Mucosa of descending colon (tissue), 3 donors: ENCODE measurements at places on chromosomes 2 and 18. TPM values are rescaled to one million over a fixed set of nuclear protein-coding genes. Genes with fewer than 3 reads are reported as not detected.

Gene CYRIA
- 3.5 TPM for total RNA-seq

Gene RGPD4
- 0.10 TPM for total RNA-seq

Gene SATB2
- total RNA-seq, result 328 TPM

Gene SLC4A3
- 0.34 TPM for total RNA-seq

Gene GREB1
- 1.6 TPM for total RNA-seq

Gene ZNF385B
- total RNA-seq, result 1.6 TPM

Gene ASB18
- not detected for total RNA-seq

Gene TUBA4B
- total RNA-seq, result not detected

Gene MC4R
- total RNA-seq, result not detected

Gene FAM110C
- total RNA-seq, result 33.6 TPM

Gene PCARE
- not detected for total RNA-seq

Gene IL1R1
- 17.8 TPM for total RNA-seq

Gene SERPINB2
- total RNA-seq, result not detected

Gene DYNC2LI1
- 15.3 TPM for total RNA-seq

Gene CCDC121
- 2.9 TPM for total RNA-seq

Gene LCLAT1
- 18.1 TPM for total RNA-seq

Gene WDPCP
- total RNA-seq, result 5.3 TPM

Gene COL5A2
- total RNA-seq, result 31.8 TPM

Gene ZFP36L2
- 160 TPM for total RNA-seq

Gene CFAP53
- 0.27 TPM for total RNA-seq

Gene PIGN
- 36.3 TPM for total RNA-seq

Gene CTAGE1
- total RNA-seq, result not detected

Gene TAF1B
- total RNA-seq, result 14.1 TPM
